Stimulated activated CD8-positive, alpha-beta memory T cell treated with anti-CD3 and anti-CD28 coated beads, Interleukin-4, amount 100 ng/mL, for 1 hour (primary cell): ENCODE measurements at places on chromosomes 12 and 14.

DNA sequence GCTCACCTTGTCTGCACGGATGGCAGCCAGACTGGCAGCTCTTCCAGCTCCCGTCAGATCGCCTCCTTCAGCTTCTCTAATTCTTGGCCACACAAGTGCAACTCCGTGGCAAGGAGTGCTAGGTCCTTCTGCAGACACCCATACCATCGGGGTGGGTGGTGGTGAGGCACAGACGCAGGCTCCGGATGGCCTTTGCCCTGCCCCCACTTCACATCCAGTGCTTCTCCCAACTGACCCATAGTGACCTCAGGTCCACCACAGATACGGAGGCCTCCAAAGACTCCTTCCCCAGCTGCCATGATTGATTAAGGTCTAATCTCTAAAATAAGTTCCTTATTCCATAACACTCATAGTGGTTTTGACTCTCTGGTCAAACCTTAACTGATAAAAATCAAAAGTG, 19.9 kb upstream of the CD27 start:
- no peak for DNase-seq

GRCh38 chr12:91565246-91565645, 382.6 kb upstream of the DCN start:
- DNase-seq: no peak

- DNase-seq: no peak
Observed at GRCh38 chr12:41589878-41590277, 401.8 kb downstream of the PDZRN4 start.

GRCh38 chr12:66321435-66321834, 19.1 kb downstream of the HELB start:
- DNase-seq: no peak

DNA sequence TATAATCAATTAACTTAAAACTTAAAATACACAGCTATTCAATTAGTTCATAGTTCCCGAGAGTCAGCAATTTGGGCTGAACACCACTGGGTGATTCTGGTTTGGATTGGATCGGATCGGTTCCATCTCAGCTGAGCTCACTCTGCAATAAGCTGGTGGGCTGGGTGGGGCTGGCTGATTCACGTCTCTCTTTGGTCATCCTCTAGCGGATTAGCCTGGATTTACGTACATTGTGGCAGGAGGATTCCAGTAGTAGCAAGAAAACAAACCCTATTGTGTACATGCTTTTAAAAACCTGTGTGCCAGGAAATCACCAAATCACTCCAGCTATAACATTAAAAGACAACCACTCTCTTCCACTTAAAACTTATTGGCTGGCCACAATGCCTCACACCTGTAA, 3.2 kb upstream of the CLEC4C start:
- no peak for DNase-seq

- no peak for DNase-seq
Observed at GRCh38 chr12:5376591-5377207, 55.2 kb upstream of the NTF3 start.

- DNase-seq: no peak
Observed at GRCh38 chr12:24244801-24245200, 295.3 kb upstream of the SOX5 start.

- no peak for DNase-seq
Observed at GRCh38 chr14:100531152-100532121, 55.8 kb downstream of the BEGAIN start.

GRCh38 chr12:121905746-121906145, 12.6 kb upstream of the CFAP251 start:
- DNase-seq: no peak

- DNase-seq: no peak
Observed at GRCh38 chr12:32254260-32254956, 144.9 kb upstream of the FGD4 start.

- DNase-seq: no peak
Observed at GRCh38 chr12:131130311-131130911, 176.7 kb downstream of the ADGRD1 start.

DNA sequence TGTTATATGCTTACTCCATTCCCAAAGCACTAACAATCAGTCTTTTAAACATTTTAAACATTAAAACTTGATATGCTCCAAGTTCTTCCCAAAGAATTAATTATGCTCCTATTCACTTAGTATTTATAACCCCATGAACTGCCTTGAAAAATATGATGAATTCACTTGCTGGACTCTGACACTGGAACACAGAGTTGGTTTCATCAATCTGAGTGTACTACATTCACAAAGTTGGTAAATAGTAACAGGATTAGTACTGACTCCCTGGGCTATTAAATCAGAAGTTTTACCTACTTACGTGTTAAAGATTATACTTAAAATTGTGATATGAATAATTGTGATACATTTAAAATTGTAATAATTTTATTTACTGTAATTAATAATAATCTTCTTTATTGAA, 17.3 kb upstream of the MYF6 start:
- DNase-seq: no peak

GRCh38 chr12:123840765-123841425, 78.8 kb downstream of the DNAH10 start:
- no peak for DNase-seq

- no peak for DNase-seq
Observed at GRCh38 chr12:86710109-86710508, 453.9 kb upstream of the MGAT4C start.

- no peak for DNase-seq
Observed at GRCh38 chr12:25155022-25155576, 39.9 kb downstream of the DNAI7 start.

- DNase-seq: no peak
Observed at GRCh38 chr14:20934148-20934762, 21.0 kb upstream of the RNASE2 start.

DNA sequence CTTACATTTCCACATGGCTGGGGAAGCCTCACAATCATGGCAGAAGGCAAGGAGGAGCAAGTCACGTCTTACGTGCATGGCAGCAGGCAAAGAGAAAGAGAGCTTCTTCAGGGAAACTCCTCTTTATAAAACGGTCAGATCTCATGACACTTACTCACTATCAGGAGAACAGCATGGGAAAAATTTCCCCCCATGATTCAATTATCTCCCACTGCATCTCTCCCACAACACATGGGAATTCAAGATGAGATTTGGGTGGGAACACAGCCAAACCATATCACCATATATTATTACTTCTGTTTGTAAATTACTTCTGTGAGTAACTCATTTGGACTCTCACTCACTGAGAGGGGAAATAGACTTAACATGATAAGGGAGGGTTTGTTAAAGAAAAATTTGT, 1496.8 kb upstream of the TMEM132C start:
- no peak for DNase-seq

DNA sequence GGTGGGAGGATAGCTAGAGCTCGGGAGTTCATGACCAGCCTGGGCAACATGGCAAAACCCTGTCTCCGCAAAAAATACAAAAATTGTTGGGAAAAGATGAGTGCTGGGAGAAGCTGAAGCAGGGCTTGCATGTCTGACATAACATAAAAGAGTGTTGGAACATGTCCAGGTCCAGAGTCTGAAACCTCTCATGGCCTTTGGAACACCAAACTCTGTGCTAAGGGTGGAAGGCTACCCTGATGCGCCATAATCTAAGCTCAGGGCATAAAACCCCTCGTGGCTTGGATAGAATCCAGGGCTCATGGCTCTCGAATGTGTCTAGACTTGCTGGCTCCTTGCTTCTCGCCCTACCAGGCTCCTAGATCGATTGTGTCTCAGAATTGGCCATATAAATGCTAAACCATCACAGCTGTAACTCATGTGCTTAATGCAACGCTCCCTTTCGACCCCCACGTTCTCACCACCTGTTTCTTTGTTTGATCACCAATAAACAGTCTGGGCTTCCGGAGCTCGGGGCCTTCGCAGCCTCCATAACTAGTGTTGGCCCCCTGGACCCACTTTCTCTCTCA, 6.7 kb upstream of the CLEC7A start:
- DNase-seq: no peak

DNA sequence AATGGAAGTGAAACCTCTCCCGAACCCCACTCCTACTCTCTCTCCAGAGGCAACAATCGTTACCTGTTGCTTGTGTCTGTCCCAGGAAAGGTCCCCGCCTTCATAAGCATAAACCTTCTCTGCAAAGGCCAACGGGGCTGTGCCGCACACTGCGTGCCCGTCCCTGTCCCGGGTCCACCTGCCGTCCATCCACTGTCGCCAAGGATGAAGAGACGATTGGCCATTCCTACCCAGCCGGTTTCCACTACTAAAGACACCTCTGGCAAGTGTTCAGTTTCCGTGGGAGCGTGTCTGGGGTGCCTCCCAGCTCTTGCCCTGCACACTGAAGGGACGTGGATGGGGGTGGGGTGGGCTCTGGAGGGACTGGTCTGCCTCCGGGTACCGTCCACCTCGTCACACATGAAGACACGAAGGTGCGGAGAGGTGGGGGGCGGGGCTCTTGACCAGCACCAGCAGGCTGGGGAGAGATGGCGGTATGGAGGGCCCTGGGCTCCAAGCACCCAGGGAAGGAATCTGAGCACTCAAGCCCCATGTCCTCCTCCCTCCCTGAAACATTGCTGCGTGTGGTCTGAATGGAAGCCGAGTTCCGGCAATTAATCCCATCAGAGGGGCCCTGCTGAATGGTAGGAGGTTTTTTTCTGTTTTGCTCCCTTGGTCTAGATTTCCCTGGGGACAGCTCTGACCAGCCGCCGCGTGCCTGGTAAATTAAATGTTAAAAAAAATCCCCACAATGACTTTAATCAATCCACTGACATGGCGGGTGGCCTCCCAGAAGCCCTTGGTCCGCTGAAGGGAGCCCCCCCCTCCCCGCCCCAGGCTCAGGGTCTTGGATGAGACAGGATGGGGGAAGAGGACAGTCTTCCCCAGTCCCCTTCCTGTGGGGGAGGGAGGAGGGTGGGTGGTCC, 4.1 kb upstream of the KIF26A start:
- DNase-seq: no peak

DNA sequence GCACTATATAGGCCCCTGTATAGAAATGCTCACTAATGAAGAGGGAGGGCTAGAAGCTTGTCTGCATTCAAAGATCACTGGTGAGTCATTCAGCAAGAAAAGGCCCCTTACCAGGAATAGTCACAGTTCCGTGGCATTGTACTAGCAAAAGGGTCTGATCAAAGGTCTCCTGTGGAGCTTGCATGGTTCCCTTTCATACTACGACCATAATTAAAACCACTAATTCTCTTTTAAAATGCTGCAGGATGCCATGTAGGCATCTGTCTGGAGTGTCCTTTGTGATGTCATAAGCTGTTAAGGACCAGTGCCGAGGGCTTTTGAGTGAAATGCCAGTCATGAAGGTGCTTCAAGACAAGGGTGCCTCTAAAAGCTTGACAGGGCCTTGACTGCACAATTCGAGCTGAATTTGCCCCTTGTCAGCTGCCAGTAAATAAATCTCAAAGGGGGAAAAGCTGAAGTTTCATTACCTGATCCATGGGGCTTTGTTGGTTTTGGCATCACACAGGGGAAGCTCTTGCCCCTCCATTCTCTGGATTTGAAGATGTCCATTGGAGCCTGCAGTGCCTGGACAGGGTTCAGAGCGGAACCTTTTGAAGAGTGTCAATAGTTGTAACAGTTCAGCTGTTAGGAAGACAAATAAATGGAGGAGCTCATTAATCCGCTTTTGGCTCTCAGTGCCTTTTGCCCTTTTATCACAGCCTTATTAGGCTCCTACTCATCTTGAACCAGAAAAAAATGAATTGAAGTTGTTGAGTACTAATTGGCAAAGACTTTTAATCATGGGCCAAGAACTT, 69.1 kb downstream of the TMEM260 start:
- no peak for DNase-seq

DNA sequence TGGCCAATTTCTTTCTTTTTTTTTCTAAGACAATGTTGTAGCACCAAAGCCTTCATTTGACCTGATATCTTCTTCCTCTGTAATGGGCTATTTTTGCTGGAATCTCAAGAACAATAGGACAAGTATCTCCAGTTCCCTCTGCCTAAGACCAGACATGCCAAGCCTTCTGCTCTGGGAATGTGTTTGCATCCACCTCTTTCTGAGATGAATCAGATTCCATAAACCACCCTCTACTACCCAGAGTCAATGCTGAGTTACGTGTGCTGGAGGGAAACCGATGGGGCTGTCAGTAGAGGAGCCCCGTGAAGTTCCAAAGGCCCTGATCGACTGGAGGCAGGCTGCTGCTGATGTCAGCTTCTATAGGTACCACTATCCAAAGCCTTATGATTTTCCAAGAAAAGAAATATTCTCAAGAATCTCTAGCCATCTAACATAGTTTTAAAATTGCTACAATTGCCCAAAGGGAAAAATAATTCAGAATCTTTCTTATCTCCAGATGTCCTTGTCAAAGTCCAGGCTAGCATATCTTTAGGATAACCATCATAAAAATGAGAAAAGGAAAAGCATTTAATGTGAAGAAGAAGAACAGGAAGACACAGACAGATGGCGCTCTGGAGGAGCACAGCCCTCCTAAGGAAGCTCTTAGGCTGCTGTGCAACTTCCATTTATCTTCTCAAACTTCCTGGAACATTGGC, 101.9 kb downstream of the SLC8A3 start:
- DNase-seq: no peak

GRCh38 chr14:67994531-67994930, 175.0 kb downstream of the RAD51B start:
- DNase-seq: no peak

DNA sequence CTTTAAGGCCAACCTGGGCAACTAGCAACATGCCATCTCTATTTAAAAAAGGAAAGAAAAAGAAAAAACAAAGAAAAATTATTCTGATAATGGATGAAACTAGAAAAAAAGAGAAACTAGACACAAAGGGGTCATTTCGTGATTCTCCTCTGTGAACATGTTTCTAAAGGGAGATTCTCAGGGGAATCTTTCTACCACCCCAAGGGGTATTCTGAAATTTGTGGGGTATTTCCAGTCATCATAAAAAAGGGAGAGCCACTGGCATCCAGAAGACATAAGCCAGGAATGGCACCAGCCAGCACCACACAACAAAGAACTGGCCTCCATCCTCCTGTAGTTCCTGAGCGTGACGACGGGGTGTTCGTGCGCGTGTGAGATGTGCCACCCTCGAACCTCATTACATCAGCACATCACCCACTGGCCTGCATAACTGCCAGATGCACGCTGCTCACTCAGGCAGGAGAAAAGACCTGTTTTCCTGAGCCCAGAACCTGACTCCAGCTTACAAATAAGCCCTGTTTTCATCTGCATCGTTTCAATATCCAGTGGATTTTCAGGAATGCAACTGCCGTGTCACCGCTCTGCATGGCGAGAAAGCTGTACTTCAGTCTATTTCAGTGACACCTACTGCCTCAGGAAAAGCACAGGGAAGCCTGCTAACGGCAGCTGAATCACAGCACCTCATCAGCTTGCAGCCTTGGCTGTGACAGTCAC, 23.9 kb downstream of the STX2 start:
- DNase-seq: no peak

DNA sequence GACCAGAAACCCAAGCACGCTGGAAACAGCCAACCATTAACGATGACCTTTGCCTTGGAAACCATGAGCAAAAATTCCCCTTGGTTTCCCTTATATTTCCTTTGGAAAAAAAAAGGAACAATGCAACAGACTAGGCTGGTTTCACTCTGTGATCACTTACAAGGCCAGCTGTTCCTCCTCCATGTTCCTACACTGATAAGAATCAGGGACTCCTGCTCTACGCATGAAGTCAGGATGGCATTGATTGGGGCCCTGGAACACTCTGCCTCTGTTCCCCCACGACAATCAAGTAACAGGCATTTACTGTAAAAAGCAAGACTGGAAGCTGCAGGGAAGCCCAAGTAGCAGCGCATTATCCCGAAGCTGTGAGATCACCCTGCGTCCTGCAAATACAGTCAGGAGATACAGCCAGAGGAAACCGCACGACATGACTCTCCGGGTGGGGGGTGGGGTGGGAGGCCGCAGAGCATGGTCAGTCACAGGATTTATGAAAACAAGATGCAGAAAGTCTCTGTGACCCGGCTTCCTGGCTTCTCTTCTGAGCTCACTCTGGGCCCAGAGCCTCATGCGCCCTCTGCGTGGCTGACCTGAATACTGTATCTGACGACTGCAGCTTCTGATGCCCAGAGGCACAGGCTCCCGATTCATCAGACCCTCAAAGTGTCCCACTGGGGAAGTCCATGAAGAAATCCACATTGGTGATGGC, 31.1 kb downstream of the SSH1 start:
- no peak for DNase-seq
